ENCODE measurements at places on chromosomes 5 and 9.

DNA sequence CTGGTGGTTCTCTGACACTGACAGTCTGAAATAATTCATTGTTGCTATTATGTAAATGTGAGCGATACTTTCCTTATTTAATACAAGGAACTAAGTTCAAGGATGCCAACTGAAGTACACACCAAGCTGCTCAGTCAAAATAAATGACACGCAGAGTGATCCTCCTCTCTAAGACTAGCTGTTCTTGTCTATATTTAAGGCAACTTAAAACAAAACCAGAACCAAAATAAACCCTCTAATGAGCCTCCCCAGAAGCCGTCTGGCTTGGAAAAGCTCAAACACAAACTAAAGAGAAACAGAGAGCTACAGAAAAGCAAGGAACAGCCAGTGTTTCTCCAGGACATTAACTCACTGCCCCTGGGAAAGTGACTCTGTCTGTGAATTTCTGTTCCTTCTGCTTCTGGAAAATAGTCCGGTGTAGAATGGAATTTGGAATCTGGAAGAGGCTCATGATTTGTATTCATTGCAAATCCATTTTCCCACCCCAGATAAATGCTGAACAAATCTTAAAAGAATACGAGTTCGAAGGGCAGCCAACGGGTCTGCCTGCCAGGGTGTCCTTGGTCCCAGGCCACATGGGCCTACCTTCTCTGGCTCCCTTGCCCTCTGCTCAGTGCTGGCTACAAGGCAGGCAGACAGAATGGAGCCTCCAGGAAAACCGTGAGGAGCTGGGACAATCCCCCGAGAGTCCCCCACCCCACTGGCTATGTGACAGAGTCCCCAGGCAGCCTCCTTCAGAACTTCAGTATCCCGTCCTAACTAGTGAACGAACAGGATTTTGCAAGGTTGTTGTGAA lies 14.8 kb downstream of the GGTA1 start:
- DNase-seq: no peak
- H3K4me3 ChIP-seq: no peak overlapping the region
- H3K36me3 ChIP-seq: no peaks in the 10 kb centered on the region
- H3K27ac ChIP-seq: no peak overlapping the region
- no peaks in the 10 kb centered on the region for H3K27me3 ChIP-seq
- no peaks in the 10 kb centered on the region for H3K4me1 ChIP-seq

DNA sequence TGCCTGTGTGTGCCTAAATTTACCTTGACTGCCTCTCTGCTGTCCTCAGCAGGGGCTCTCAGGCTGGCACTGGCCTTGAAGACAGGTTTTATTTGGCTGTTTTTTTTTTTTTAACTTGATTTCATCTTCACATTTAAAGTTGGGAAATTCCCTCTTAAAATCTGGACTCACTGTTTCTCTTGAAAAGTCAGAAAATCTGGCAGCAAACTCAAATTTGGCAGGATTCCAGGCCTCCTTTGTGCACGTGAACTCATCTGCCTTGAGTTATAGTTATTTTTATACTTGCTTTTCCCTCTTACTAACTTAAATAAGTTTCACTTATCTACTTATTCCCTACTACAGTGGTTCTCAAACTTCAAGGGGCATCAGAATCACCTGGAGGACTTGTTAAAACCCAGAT lies 118.4 kb upstream of the MAP3K1 start:
- H3K4me1 ChIP-seq: peaks cover 72% of the 10 kb centered on the region
- H3K4me3 ChIP-seq: no peak overlapping the region
- DNase-seq: no peak
- H3K27me3 ChIP-seq: no peaks in the 10 kb centered on the region

GRCh38 chr5:8568858-8569257 lies 699.9 kb downstream of the MTRR start:
- no peaks in the 10 kb centered on the region for H3K27me3 ChIP-seq
- H3K4me1 ChIP-seq: no peaks in the 10 kb centered on the region
- H3K4me3 ChIP-seq: no peak overlapping the region
- DNase-seq: no peak
- no peaks in the 10 kb centered on the region for H3K36me3 ChIP-seq

DNA sequence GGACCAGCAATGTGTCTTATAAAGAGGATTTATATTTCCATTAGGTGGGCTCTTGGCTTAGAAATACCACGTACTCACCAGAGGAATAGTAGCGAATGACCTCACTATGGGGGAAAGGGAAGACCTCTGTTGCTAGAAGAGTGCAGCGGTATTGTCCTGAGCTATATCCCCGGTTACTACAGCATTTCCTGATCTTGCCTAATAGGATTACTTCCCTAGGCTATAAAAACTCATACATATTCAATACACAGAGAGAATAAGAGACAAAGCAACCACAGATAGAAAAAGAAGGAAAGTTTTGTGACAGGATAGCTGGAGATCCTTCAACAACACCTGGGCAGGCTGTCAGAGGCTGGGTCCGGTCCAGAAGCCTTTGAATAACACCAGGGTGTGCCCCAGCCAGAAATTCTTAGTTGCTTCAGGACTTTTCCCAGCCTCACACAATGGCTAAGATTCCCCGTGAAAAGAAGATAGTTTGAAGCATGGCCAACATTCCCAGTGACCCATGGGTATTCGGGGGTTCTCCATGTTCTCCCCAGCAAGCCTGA lies 85.4 kb downstream of the TRIM36 start:
- no peaks in the 10 kb centered on the region for H3K36me3 ChIP-seq
- no peak overlapping the region for H3K4me3 ChIP-seq
- no peaks in the 10 kb centered on the region for H3K4me1 ChIP-seq
- no peak overlapping the region for H3K27ac ChIP-seq

DNA sequence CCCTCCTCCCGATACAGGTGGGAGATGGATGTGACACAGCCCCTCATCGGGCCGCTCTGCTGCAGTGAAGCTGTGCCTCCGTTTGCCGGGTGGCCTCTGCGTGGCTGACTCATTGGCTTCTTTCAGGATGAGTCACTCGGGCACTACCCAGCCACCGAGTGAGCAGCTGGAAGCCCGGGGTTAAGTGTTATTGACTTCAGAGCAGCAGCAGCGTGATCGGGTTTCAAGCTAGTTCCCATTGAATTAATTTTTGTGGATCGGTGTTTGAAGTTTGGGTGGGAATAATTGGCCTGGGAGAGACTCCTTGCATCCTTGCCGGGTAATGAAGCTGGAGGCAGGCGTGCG lies 266.4 kb upstream of the IRX4 start:
- no peaks in the 10 kb centered on the region for H3K36me3 ChIP-seq
- H3K4me3 ChIP-seq: no peak overlapping the region
- no peak for DNase-seq
- no peaks in the 10 kb centered on the region for H3K27me3 ChIP-seq
- no peak overlapping the region for H3K27ac ChIP-seq
- H3K4me1 ChIP-seq: no peaks in the 10 kb centered on the region
